H1 (cell line): ENCODE measurements at places on chromosomes 7 and 10. TPM values are rescaled to one million over a fixed set of nuclear protein-coding genes. Genes with fewer than 3 reads are reported as not detected.

DNA sequence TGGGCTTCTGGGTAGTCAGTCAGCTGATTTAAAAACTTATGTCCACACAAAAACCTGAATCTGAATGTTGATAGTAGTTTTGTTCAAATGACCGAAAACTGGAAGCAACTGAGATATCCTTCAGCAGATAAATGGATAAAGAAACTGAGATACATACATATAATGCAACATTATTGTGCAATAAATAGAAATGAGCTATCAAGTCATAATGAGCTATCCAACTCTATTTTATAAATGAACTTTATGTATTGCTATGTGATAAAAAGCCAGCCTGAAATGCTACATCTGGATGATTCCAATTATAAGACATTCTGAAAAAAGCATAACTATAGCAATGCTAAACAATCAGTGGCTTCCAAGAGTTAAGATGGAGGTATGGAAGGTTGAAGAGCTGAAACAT lies 748.7 kb downstream of the TNS3 start:
- no peak overlapping the region for H3K27ac ChIP-seq
- DNase-seq, result no peak
- no peak overlapping the region for H3K4me3 ChIP-seq
- no peaks in the 10 kb centered on the region for H3K27me3 ChIP-seq

DNA sequence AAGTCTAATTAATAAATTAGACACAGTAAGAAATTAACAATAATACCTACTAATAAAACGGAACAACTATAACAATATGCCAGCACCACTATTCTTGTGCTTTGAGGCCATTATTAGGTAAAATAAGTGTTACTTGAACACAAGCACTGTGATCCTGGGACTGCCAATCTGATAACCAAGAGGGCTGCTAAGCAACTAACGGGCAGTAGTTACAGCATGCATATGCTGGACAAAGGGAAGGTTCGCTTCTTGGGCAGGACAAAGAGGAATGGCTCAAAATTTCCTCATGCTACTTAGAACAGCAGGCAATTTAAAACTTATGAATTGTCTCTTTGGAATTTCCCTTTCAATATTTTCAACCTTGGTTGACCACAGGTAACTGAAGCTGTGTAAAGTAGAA lies 718.6 kb downstream of the SORCS3 start:
- no peak for DNase-seq
- no peak overlapping the region for H3K4me3 ChIP-seq
- H3K27me3 ChIP-seq, result no peaks in the 10 kb centered on the region
- no peak overlapping the region for H3K27ac ChIP-seq

GRCh38 chr10:106515206-106515790 lies 649.2 kb downstream of the SORCS1 start:
- no peak overlapping the region for H3K4me3 ChIP-seq
- no peaks in the 10 kb centered on the region for H3K27me3 ChIP-seq
- H3K27ac ChIP-seq, result no peak overlapping the region
- no peaks in the 10 kb centered on the region for H3K4me1 ChIP-seq
- H3K36me3 ChIP-seq, result no peaks in the 10 kb centered on the region
- DNase-seq, result no peak

DNA sequence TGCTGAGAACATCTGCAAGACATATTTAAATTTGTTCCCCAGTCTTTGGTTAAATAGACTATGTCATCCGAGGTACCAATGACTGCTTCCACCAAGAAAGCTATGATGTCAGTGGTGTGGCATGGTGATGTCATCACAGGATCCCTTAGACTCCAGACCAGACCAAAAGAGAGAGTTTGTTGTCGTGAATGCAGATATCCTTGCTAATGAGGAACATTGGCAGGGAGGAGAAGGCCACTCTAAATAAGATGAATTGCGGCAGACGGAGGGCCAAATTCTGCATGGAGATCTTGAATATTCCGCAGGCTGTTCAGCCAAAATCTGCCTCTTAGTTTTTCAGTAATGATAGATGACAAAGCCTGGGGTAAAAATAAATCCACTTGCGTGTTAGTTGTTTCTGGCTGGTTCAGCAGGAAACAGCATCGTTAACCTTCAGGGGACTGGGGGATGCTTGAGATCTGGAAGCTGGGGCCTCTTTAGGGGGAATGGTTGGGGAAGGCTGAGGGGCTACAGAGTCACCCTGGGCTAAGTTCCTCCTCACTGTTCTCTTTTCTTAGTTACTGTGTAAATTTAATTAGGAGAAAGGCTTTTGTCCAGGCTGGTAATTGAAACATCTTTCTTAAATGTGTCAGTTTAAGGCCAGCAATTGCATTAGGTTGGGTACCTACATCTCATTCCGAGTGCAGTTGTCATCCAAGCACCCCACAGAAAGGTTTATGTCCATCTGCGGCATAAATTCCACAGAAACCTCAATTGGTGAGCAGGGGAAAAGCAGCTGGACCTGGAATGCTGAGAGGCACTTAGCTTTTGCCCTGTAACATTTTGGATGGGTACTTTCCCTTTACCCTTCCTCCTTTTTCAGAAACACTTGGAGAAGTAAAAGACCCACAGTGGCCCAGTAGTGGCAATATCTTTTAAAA lies 11.6 kb upstream of the CAMK1D start:
- no peaks in the 10 kb centered on the region for H3K36me3 ChIP-seq
- no peaks in the 10 kb centered on the region for H3K27me3 ChIP-seq
- H3K27ac ChIP-seq, result no peak overlapping the region
- DNase-seq, result no peak
- H3K4me1 ChIP-seq, result no peaks in the 10 kb centered on the region

- H3K27ac ChIP-seq, result no peak overlapping the region
- no peaks in the 10 kb centered on the region for H3K27me3 ChIP-seq
- no peaks in the 10 kb centered on the region for H3K4me1 ChIP-seq
- no peaks in the 10 kb centered on the region for H3K36me3 ChIP-seq
- H3K4me3 ChIP-seq, result no peak overlapping the region
- no peak for DNase-seq
Observed at GRCh38 chr10:50332108-50332842, 81.0 kb upstream of the ASAH2 start.

DNA sequence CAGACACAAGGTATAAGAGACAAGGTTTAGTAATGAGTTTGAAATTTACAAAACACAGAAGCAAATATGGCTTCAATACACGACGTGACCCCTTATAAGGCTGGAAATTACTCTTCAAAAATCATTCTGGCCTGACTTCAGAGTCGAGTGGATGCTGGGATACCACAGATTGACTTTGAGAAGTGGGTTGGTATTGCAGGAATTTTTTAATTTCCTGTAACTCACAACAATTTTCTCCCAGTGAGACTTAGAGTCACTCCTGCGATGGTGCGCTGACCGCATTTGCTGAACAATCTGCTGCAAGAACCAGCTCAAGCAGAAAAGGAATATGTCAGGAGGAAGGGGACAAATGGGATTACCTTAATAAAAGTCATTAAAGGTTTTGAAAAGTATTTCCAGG lies 132.1 kb downstream of the EMX2 start:
- no peak overlapping the region for H3K4me3 ChIP-seq
- no peaks in the 10 kb centered on the region for H3K36me3 ChIP-seq
- H3K27ac ChIP-seq, result no peak overlapping the region
- DNase-seq, result no peak
- H3K4me1 ChIP-seq, result no peaks in the 10 kb centered on the region

DNA sequence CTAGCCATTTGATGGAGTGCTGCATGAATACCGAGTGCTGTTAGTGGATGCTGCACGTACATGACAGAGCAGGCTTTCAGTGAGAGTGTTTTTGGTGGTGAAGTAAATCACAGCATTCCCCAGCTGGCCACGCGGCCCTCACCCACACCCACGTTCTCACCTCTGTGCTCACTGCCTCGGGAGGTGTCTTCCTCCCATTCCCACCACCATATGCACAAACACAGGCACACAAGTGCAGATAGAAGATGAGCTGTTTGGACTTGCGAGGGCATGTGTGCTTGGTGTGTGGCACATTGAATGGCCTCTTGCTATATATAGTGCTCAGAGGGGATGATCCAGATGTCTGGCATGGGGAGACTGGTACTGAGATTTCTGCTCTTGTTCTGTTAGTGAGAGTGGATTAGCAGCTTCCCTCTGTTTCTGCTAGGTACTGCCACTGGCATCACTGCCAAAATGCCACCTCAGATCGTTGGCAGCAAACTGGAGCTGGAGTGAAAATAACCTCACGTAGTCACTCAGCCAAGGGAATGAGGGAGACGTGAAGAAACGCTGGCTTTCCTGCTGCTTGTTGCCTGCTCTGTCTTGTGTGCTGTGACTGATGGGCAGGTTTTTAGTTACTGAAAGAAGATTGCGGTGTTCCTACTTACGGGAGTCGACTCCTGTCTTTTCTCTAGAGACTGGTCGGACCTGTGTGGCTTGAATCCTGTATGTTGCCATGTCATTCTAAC lies 19.1 kb downstream of the DNAJB6 start:
- H3K27ac ChIP-seq, result peak overlapping the region; percentile 23; the same call in 1 of the 2 replicates
- DNase-seq, result no peak
- no peaks in the 10 kb centered on the region for H3K27me3 ChIP-seq
- no peak overlapping the region for H3K4me3 ChIP-seq
- peaks cover 25% of the 10 kb centered on the region for H3K36me3 ChIP-seq
- peaks cover 17% of the 10 kb centered on the region for H3K4me1 ChIP-seq

DNA sequence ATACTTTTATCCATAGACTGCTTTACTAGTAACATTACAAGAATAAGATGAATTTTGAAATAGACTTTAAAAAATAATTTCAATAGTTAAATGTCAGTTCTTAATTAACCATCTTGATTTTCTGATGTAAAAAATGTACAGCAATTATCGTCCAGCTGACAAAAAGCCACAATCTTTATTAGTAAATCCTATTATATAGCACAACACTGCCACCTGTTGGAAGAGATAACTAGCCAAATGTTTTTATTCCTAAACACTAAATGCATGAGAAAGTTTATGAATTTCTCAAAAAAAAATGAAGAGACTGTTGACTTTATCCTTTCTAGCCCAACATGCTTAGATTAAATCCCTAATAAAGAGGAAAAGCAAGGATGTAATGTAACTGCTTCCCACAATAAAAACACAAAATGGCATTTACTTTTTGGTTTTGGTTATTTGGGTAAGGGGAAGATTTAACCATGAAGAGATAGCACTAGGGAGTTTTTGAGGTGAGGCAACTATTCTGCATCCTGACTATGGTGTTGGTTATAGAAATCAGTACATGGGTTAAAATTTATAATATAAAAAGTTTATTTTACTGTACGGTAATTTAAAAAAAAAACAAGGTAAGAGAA lies 8.0 kb downstream of the COA1 start:
- no peaks in the 10 kb centered on the region for H3K36me3 ChIP-seq
- H3K27me3 ChIP-seq, result no peaks in the 10 kb centered on the region
- 0 out of 2 replicates have a peak, but pooled peaks cover 2% of the 10 kb centered on the region for H3K4me1 ChIP-seq
- H3K4me3 ChIP-seq, result no peak overlapping the region
- DNase-seq, result no peak

DNA sequence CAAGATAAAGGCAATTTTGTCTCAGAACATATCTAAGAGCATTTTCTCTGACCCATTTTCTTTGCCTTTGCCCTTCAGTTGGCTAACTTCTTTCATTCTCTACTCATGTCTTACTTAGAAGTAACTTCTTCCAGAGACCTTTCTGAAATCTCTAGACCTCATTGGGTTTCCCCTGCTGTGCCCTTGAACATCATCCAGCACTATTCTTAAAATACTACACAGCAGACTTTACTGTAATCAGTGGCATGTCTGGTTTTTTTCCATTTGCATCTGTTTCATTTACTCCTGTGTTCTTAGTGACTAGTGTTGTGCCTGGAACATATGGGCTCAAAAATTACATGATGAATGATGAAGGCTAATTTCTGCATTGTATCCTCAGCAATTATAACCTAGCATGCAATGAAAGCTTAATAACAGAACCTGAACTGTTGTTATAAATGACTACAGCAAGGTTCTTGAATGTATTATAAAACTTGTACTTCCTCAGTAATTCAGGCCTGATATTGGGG lies 301.9 kb downstream of the CDK14 start:
- no peak overlapping the region for H3K4me3 ChIP-seq
- DNase-seq, result no peak
- H3K4me1 ChIP-seq, result no peaks in the 10 kb centered on the region
- H3K27me3 ChIP-seq, result no peaks in the 10 kb centered on the region

- no peaks in the 10 kb centered on the region for H3K36me3 ChIP-seq
- no peak for DNase-seq
- no peak overlapping the region for H3K27ac ChIP-seq
- H3K4me1 ChIP-seq, result peaks cover 2% of the 10 kb centered on the region
- H3K27me3 ChIP-seq, result no peaks in the 10 kb centered on the region
Observed at GRCh38 chr7:29087840-29088170, 58.5 kb downstream of the CPVL start.

- H3K27ac ChIP-seq, result no peak overlapping the region
- no peak for DNase-seq
- H3K4me3 ChIP-seq, result no peak overlapping the region
- H3K4me1 ChIP-seq, result 0 out of 2 replicates have a peak, but pooled peaks cover 3% of the 10 kb centered on the region
- no peaks in the 10 kb centered on the region for H3K27me3 ChIP-seq
- H3K36me3 ChIP-seq, result no peaks in the 10 kb centered on the region
Observed at GRCh38 chr7:153943457-153943856, 108.7 kb upstream of the DPP6 start.

DNA sequence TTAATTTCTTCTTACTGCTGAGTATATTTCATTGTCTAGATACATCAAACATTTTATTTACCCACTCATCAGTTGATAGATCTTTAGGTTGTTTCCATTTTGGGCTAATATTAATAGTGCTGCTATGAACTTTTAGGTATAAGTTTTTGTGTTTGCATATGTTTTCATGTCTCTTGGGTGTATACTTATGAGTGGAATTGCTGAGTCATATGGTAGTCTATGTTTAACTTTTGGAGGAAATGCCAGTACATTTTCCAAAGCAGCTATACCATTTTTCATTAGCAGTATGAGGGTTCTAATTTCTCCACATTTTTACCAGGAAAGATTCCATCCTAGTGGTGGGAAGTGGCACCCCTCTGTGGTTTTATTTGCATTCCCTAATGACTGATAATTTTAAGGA lies 101.1 kb downstream of the ANKRD30A start:
- no peak for DNase-seq
- no peaks in the 10 kb centered on the region for H3K27me3 ChIP-seq
- no peaks in the 10 kb centered on the region for H3K36me3 ChIP-seq
- no peak overlapping the region for H3K27ac ChIP-seq

- no peak overlapping the region for H3K27ac ChIP-seq
- peak overlapping the region; percentile 52; the same call in 1 of the 2 replicates for H3K4me3 ChIP-seq
- DNase-seq, result no peak
- H3K36me3 ChIP-seq, result no peaks in the 10 kb centered on the region
- H3K4me1 ChIP-seq, result peaks cover 11% of the 10 kb centered on the region
Observed at GRCh38 chr10:70673043-70673928, 980 bp downstream of the ADAMTS14 start.

- no peak overlapping the region for H3K4me3 ChIP-seq
- H3K27ac ChIP-seq, result no peak overlapping the region
- no peaks in the 10 kb centered on the region for H3K36me3 ChIP-seq
- no peaks in the 10 kb centered on the region for H3K4me1 ChIP-seq
Observed at GRCh38 chr7:113774182-113774807, 144.5 kb downstream of the PPP1R3A start.

Gene GNB2
- 260 and 351 TPM in 2 replicates for polyA plus RNA-seq

Gene TMEM213
- 0.21 and 0.38 TPM in 2 replicates for polyA plus RNA-seq

Gene C10orf143
- polyA plus RNA-seq, result 1.5 and 1.6 TPM in 2 replicates

Gene SH2B2
- polyA plus RNA-seq, result 11.5 and 21.0 TPM in 2 replicates

Gene GOLGA7B
- 0.02 and 0.14 TPM in 2 replicates for polyA plus RNA-seq

Gene PNLIPRP3
- polyA plus RNA-seq, result not detected in 2 replicates

Gene CTNNA3
- polyA plus RNA-seq, result 1.3 TPM in 2 replicates

Gene DGKI
- 0.20 and 0.22 TPM in 2 replicates for polyA plus RNA-seq

Gene TRIM50
- polyA plus RNA-seq, result 0.12 and 0.25 TPM in 2 replicates
